ENCODE measurements at places on chromosomes 6 and 20.

GRCh38 chr6:12060780-12061609 lies 48.9 kb downstream of the HIVEP1 start:
- DNase-seq: peak; percentile 77
- H3K27ac ChIP-seq: no peak overlapping the region
- H3K27me3 ChIP-seq: no peaks in the 10 kb centered on the region
- H3K4me1 ChIP-seq: peaks cover 14% of the 10 kb centered on the region
- no peak overlapping the region for H3K4me3 ChIP-seq

- H3K4me1 ChIP-seq: no peaks in the 10 kb centered on the region
- no peak overlapping the region for H3K4me3 ChIP-seq
- DNase-seq: no peak
- no peaks in the 10 kb centered on the region for H3K27me3 ChIP-seq
- H3K36me3 ChIP-seq: no peaks in the 10 kb centered on the region
These were observed 58.2 kb downstream of the PLCB1 start for GRCh38 chr20:8190043-8190880.

DNA sequence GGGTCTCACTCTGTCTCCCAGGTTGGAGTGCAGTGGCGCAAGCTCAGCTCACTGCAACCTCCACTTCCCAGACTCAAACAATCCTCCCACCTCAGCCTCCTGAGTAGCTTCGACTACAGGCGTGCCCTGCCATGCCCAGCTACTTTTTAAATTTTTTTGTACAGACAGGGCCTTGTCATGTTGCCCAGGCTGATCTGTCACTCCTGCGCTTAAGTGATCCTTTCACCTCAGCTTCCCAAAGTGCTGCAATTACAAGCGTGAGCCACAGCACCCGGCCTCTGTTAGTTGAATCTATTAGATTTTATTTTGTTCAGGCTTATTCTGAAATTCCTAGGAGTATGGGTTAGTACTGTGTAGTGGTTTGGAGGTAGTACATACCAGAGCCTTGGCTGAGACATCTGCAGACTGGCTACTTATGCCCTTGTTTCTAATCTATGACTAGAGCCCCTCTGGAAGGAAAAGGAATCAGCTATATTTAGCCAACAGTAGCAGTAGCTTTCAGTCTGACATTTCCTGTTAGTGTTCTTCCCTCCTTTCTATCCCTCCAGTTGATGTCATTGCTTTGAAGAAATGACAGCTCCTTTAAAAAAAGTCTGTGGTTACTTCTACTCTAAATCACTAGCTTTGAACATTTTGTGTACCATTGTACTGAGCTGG lies 74.4 kb downstream of the ITCH start:
- no peak for DNase-seq
- H3K36me3 ChIP-seq: peaks cover 57% of the 10 kb centered on the region
- no peaks in the 10 kb centered on the region for H3K4me1 ChIP-seq
- no peak overlapping the region for H3K27ac ChIP-seq

DNA sequence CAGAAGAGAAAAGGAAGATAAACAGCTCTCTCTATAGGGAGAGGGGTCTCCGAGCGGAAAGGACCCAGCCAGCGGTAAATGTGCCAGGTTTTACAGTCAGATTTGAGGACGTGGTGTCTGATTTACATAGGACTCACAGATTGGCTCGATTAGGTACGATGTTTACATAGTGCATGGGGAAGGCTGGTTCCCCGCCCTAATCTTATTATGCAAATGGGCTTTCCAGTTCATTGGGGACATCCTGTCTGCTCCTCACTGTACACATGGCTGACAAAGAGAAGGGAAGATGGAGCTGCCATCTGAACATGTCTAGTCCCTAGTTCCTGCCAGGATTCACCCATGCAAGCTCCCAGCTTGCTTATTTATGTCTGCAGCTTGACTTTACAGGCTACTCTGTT lies 119.9 kb downstream of the RNF144B start:
- H3K27me3 ChIP-seq: no peaks in the 10 kb centered on the region
- no peak for DNase-seq
- H3K27ac ChIP-seq: no peak overlapping the region
- H3K4me1 ChIP-seq: peaks cover 1% of the 10 kb centered on the region

- H3K27me3 ChIP-seq: no peaks in the 10 kb centered on the region
- DNase-seq: no peak
- no peak overlapping the region for H3K4me3 ChIP-seq
- H3K27ac ChIP-seq: no peak overlapping the region
These were observed 325.0 kb downstream of the CDC5L start for GRCh38 chr6:44712353-44713111.

- H3K4me1 ChIP-seq: peaks cover 4% of the 10 kb centered on the region
- H3K4me3 ChIP-seq: no peak overlapping the region
- peaks cover 16% of the 10 kb centered on the region for H3K27me3 ChIP-seq
- no peaks in the 10 kb centered on the region for H3K36me3 ChIP-seq
These were observed 735 bp upstream of the MOG start for GRCh38 chr6:29656157-29656556.

- H3K4me1 ChIP-seq: no peaks in the 10 kb centered on the region
- no peak overlapping the region for H3K27ac ChIP-seq
- no peaks in the 10 kb centered on the region for H3K36me3 ChIP-seq
These were observed 159.3 kb upstream of the CENPW start for GRCh38 chr6:126180585-126180984.

- no peaks in the 10 kb centered on the region for H3K4me1 ChIP-seq
- no peak for DNase-seq
- H3K36me3 ChIP-seq: no peaks in the 10 kb centered on the region
- H3K27ac ChIP-seq: no peak overlapping the region
- H3K4me3 ChIP-seq: no peak overlapping the region
These were observed 1.1 kb downstream of the SAPCD1 start for GRCh38 chr6:31763619-31763940.

GRCh38 chr6:14365393-14365792 lies 247.8 kb downstream of the CD83 start:
- H3K4me1 ChIP-seq: peaks cover 7% of the 10 kb centered on the region
- DNase-seq: no peak
- no peaks in the 10 kb centered on the region for H3K27me3 ChIP-seq
- H3K4me3 ChIP-seq: no peak overlapping the region
- no peak overlapping the region for H3K27ac ChIP-seq

DNA sequence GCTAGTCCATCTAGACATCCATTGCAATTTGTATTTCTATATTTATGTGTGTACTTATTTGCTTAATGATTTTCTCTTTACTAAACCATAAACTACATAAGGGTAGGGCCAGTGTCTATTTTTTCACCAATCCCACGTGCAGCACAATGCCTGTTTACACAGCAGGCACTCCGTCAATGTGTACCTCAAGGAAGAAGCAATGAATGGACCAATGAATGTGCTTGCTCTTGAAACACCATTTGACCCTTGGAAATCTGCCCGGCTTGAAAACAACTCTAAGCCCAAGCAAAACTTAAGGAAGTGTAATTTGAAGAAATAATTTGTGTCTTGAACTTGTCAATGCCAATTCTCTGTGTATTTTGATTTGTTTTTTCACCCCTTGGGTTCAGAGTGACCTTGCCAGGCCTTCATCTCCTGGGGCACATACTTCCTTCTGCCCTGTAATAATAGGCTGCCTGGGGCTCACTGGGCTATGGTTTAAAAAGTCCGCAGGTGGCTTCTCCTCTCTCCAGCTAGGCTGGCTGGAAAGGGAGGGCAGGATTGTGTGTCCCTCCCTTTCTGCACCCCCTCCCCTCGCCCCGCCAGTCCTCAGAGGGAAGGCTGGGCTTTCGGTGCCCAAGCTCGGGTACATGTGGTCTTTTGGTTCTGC lies 140.8 kb upstream of the ARMC2 start:
- H3K27ac ChIP-seq: no peak overlapping the region
- H3K4me3 ChIP-seq: no peak overlapping the region
- no peaks in the 10 kb centered on the region for H3K4me1 ChIP-seq
- no peak for DNase-seq
- H3K36me3 ChIP-seq: no peaks in the 10 kb centered on the region

- no peak within 1 kb of the TSS for H3K27ac ChIP-seq
- H3K4me1 ChIP-seq: peaks cover 8% of the 10 kb centered on the region
- peak; percentile 72 for DNase-seq
- H3K4me3 ChIP-seq: peak within 1 kb of the TSS; percentile 42
- H3K27me3 ChIP-seq: peaks cover 30% of the 10 kb centered on the region
These were observed at the start of gene VSTM2L for GRCh38 chr20:37902504-37903313. Gene VSTM2L, plus strand, starts transcription at chr20:37903127. Its CDS starts 224 bp downstream, at chr20:37903351.

GRCh38 chr20:63976980-63977738 lies 2.3 kb downstream of the SAMD10 start:
- H3K4me1 ChIP-seq: peaks cover 33% of the 10 kb centered on the region
- H3K27me3 ChIP-seq: no peaks in the 10 kb centered on the region
- no peak for DNase-seq

GRCh38 chr6:52394251-52394666 lies 25.9 kb upstream of the EFHC1 start:
- no peak overlapping the region for H3K27ac ChIP-seq
- H3K27me3 ChIP-seq: no peaks in the 10 kb centered on the region
- no peaks in the 10 kb centered on the region for H3K36me3 ChIP-seq
- no peak overlapping the region for H3K4me3 ChIP-seq

GRCh38 chr20:46402331-46402811 lies 4.0 kb downstream of the ELMO2 start:
- H3K36me3 ChIP-seq: peaks cover 5% of the 10 kb centered on the region
- peak overlapping the region; percentile 77 for H3K27ac ChIP-seq
- no peak for DNase-seq
- H3K27me3 ChIP-seq: no peaks in the 10 kb centered on the region

GRCh38 chr6:81769824-81770223 lies 17.3 kb upstream of the TENT5A start:
- H3K4me3 ChIP-seq: no peak overlapping the region
- H3K27me3 ChIP-seq: no peaks in the 10 kb centered on the region
- DNase-seq: no peak
- H3K36me3 ChIP-seq: no peaks in the 10 kb centered on the region

GRCh38 chr6:141587482-141588266 lies 545.1 kb upstream of the GJE1 start:
- no peak overlapping the region for H3K27ac ChIP-seq
- H3K27me3 ChIP-seq: no peaks in the 10 kb centered on the region
- no peak overlapping the region for H3K4me3 ChIP-seq
- no peaks in the 10 kb centered on the region for H3K36me3 ChIP-seq
- H3K4me1 ChIP-seq: no peaks in the 10 kb centered on the region

DNA sequence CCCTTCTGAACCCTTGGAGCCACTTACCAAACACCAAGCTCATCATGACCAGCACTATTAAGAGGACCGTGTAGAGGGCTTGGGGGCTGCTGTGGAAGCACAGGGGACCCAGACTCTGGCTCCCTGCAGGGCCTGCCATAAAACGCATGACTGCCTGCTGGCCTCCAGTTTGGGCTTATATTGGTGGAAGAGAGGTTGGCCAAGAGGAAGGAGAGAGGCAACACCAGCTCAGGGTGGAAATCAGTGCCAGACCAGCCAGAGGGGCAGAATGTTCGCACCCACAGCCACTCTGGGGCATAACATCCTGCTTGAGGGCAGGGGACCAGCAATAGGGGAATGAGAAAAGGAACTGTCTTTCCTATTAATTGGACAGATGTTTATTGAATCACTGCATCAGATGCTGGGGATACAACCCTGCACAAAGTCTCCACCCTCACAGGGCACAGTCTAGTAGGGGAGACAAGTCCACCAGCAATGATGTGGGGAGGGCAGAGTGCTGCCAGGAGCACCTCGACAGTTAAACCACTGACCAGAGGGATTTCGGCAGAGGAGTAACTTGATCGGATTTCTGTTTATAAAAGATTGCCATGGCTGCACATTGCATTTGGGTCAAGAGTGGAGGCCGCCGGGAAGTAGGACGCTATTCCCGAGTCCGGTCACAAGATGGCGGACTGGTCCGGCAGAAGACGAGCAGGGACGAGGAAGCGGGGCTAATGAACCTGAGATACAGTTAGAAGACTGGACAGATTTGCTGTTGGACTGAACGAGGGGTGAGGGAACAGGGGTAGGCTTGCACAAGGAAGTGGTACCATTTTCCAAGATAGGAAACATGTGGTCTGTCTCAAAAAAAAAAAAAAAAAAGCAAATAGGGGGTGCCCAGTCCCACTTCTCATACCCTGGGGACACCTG lies at the start of gene LY6G5C:
LY6G5C (minus strand) TSS at position 842 of the 909 bp plus-strand sequence; CDS start at position 148, 694 bp downstream.
- peaks cover 21% of the 10 kb centered on the region for H3K4me1 ChIP-seq
- peak; percentile 90 for DNase-seq
- H3K4me3 ChIP-seq: peak within 1 kb of the TSS; percentile 71
- peak within 1 kb of the TSS; percentile 75 for H3K27ac ChIP-seq
- no peaks in the 10 kb centered on the region for H3K36me3 ChIP-seq

Data from upper lobe of right lung (tissue), 1 donor.